Activated CD4-positive, alpha-beta T cell treated with anti-CD3 and anti-CD28 coated beads for 24 hours (primary cell): ENCODE measurements at places on chromosomes 11 and 22.
A peak's percentile ranks its signal among the peaks of the same experiment; 100 is the strongest.

DNA sequence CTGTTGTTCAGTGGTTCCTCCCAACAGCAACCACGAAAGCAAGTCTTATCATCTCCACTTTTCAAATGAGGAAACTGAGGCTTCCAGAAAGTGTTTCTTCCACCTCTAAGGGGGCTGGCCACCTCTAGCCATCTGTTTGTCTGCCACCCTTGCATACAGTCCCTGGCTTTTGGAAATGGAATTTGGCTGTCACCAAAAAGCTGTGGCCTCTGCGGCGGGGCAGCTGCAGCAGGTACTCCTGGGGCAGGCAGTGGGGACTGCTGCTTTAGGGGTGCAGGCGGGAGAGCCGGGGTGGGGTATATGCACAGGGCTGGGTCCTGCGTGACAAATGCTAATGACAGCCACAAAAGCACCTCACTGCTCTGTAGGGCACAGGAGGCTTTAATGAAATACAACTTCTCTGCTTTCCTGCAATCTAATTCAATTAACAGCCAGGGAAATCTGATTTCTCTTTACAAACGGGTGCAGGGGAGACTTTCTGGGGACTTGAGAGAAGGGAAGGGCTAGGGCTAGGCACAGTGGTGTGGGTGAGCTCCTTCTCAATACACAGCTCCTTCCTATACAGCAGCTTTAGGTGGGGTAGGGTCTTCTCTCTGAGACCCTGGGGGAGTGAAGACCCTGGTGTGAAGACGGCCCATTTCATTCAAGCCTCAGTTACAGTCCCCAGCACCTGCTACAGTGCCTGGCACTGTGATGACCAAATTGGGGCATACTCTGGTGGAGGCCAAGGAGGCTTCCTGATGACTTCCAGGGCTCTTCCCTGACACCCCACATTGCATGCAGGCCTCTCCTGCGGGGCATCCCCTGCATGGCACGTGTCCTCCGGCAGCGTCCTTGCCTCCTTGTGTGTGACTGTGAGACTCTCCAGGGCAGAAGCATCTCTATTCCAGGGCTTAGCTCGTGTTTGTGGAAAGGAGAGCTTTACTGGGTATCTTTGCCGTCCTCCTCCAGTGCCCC is 161.6 kb downstream of the CEP164 start:
- no peak for DNase-seq

DNA sequence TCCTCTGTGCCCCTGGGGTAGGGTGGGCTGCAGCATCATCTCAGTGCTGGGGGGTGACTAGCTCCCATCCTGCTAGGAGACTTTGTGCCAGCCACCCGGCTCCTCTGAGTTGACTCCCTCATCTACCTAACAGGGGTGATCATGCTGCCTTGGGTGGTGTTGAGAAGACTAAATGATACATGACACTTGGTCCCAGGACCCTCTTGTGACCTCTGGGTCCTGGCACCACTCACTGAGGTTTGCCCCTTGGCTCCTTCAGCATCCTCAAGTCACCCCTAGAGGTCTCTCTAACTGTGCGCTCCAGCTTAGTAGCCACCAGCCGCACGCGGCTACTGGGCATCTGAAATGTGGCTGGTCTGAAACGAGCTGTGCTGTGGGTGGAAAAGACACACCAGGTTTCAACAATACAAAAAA is 72.1 kb downstream of the LRRC32 start:
- DNase-seq = no peak

DNA sequence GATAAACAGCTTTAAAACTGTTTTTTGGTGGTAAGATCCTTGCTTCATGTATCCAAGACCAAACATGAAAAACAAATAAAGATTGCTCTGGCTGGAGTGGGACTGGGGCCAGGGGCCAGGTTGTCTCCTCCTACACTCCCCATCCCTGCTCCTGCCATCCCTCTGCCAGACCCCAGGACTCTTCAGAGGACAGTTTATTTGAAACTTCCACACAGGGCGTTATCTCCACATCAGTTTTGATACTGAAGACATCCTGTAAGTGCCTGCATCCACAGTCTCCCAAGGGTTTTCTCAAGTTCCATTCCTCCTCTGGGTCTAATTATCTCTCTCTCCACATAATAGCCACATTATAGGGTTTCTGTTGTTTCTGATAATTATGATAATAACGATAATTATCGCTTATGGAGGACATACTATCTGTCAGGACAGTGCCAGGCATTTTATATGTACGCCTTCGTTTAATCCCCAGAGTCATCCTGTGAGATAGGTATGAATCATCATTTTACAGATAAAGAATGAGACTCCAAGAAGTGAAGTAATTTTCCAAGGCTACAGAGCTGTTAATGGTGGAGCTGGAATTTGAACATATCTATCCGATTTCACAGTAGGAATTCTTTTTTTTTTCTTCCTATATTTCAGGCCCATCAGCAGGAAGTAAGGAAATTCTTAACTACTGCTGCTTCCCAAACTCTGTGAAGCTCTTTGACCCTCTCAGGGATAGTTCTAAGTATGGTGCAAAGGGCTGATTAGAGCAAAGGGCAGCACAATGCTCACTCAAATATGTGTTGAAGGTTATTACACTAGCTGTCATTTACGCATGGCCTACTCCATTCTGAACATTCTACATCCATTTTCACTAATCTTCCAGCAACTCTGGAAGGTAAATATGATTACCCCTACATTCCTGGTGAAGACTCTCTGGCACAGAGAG is 488.0 kb upstream of the CCDC90B start:
- no peak for DNase-seq

DNA sequence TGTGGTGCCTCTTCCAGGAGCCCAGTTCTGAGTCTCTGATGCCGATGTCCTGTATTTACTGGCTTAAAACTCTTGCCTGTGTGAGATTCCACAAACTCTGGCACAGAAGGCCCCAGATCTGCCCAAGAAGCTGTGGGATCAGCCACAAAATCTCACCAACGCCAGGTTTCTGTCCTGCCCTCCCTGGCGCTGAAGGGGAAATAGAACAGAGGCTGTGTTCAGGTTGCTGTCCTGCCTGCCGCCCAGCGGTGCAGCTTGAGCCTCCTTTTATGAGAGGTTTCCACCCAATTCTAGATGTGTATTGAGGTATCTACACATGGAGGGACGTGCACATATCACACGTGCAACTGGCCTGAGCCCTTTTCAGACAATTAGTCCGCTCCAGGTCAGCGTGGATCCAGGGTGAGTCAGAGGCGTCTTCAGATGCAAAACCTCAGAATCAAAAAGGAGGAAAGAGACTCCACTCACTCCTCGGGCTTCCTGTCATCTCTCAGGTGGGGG is 2.2 kb downstream of the TMEM80 start:
- no peak for DNase-seq

DNA sequence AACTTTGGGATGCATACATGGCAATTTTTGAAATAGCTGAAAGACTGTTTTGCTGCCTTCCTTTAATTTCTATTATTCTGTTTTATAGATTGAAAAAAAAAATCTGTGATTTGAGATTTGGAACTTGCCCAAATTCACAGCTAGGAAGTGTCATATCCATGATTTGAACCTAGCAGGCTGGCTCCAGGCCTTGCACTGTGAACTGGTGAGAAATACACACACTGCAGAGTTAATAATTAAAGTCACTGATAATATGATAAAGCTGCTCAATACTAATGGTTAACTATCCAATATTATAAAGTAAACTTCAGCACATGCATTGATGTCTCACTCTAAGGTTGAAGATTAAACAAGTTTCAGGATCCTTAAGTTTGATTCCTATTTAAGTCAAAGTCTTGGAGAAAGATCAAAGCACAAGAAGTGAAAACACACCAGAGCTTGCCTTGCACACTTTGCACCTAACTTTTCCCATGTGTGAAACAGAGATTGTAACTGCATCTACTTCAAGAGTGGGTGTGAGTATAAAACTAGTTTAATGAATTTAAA is 150.6 kb upstream of the CCDC179 start:
- no peak for DNase-seq

- no peak for DNase-seq
These were observed 5.2 kb downstream of the FXYD2 start for GRCh38 chr11:117819096-117820040.

DNA sequence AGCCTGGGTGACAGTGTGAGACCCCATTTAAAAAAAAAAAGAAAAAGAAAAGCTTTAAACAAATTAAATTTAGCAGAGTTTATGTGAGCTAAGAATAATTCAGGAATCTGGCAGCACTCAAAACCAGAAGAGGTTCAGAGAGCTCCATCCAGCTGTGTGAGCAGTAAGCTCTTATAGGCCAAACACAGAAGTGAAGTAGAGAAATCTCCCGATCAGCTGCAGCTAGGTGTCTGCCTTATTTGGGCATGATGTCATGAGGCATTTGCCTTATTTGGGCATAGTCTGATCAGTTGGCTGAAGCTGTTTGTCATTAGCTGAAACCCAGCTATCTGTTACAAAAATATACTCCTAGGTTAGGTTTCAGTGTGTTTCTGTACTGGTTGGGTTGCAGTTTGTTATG is 8.2 kb downstream of the MS4A15 start:
- no peak for DNase-seq

DNA sequence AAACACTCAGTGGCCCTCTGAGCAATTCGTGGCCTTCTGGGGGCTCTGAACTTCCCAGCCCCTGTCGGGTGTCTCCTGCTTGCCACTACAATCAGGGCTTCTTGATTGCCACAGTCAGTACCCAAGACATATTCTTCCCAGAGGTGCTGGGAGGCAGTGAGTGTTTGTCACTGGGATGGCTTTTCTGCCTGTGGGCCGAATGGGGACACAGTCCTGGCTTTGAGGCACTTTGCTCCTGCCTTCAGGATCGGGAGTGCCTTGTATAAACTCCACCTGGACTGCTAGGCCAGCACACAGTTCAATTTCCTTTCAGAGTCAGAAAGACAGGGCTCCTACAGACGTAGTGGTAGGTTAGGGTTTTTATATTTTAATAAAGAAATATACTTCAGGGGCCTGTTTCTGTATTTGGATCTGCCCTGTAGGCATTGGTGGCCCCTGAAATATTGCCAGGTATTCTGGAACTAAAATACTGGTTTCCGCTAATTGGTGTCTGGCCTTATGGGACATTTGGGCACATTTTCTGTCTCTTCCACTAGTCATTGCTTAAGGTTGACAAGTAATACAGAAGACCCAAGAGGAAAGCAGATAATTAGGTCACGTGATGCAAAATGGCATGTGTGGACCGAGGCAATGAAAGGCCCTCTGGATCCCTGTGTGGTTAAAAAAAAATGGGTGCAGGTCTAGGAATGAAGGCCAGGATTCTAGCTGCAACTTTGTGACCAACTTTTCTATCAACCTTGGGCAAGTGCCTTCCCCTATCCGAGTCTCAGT is 98.4 kb upstream of the NARS2 start:
- no peak for DNase-seq

- no peak for DNase-seq
These were observed 47.3 kb downstream of the TENM4 start for GRCh38 chr11:79393362-79394043.

GRCh38 chr11:62324731-62325556 is 12.3 kb upstream of the ASRGL1 start:
- DNase-seq = peak; percentile 10

- DNase-seq = no peak
These were observed 583.7 kb upstream of the B3GAT1 start for GRCh38 chr11:134995741-134996140.

DNA sequence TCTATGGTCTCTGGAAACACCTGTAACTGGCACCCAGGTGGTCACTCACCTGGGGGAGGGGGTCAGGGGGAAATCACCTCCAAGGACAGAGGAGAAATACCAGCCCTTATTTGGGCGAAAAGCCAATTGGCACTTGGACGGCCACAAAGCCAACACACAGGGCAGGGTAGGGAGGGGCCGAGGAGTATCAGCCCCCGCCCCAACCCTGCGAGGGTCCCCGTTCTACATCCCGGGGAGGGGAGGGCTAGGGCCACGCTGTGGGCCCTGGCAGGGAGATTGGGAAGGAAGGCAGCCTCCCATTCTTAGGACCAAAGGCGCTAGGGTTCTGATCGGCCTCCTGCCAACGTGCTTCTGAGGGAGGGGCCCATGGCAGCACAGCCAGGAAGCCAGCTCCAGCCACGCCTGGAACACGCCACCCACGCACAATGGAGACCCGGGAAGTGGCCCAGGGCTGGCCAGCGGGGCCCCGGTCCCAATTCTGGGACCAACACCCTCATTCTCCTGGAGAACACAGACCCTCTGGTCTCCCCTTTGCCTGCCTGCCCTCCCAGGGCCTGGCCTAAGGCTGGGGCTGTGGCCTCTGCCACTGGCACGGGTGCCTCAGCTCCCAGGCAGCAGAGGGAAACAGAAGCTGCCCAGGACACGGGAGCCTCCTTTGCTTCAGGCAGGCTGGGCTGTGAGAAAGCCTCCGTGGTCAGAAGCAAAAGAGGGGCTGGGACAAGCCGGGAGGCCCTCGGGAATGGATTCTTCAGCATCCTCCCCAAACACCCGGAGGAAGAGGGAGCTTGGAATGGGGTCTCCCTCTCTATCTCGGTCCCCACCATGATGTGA is 7.4 kb downstream of the CBX6 start:
- no peak for DNase-seq

DNA sequence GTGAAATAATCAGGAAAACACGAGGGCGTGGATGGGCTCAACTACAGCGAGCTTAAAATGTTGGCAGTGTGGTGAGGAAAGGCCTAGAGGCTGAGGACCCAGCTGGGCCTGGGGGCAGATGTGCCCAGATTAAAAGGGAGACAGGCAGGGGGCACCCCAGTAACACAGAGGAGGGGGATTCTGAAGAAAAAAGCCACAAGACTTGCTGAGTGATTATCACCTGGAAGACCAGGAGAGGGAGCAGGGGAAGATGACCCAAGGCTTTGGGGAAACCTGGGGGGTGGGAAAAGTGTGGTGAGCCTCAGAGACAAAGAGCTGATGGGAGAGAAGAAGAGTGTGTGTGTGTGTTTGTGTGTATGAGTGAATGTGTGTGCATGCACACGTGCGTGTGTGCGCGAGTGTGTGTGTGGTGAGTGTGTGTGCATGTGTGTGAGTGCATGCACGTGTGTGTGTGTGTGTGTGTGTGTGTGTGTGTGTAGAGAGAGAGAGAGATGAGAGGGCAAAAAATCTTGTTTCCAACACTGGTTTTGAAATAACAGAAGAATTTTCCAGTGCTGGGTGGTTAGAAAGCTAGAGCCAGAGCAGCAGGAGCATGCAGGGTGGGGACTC is 500.5 kb downstream of the BUD13 start:
- no peak for DNase-seq

DNA sequence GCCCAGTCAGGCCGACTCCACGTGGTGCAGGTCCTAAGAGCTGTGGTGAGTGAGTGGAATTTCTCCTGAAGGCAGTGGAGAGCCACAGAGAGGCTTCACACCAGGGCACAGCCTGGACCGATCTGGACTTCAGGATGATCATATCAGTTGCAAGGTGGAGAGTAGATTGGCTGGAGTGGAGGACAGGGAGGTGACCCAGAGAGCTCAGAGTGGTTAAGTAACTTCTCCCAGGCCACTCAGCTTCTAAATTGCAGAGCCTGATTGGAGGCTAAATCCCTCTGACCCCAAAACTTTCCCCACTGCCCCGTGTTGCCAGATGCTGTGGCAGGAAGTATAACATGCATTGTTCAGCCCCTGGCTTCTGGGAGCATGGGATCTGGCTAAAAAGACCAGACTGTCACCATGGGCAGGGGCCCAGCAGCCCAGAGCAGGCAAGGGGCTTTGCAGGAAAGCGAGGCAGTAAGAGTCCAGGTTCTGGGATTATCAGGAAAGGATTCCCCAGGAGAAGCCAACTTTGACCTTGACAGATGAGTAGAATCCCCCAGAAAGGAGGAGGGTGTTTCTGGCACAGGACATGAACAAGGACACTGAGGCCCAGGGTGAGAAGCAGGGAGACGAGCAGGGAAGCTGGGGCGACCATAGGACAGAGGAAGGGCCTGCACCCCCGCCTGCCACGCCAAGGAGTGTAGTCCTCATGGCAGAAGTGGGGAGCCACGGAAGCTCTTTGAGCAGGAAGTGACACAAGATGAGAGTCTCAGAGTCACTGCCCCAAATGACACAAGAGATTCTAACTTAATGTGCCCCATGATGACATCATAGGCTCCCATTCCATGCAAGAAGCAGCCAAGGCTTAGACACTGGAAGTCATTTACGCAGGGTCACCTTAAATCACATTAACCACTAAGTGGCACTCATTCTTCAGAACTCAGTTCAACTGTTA is 4.8 kb downstream of the SLC35C1 start:
- no peak for DNase-seq
